ENCODE measurements at places on chromosomes 3 and 15.

DNA sequence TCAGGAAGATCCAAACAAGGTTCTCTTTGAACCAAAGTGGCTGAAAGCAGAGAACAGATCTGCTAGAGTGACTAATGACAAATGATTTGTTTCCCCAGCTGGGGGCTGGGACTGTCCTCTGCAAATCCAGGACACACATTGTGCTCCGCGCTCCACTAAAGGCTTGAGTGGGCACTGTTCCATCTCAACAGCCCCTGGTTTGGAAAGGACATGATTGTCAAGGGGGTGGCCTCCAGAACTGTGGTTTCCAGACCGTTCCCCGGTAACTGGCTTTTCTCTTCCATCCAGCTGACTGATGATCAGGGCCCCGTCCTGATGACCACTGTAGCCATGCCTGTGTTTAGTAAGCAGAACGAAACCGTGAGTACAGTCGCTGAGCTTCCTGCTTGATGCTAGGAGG lies 91.0 kb downstream of the LRTM1 start:
- DNase-seq, result no peak

DNA sequence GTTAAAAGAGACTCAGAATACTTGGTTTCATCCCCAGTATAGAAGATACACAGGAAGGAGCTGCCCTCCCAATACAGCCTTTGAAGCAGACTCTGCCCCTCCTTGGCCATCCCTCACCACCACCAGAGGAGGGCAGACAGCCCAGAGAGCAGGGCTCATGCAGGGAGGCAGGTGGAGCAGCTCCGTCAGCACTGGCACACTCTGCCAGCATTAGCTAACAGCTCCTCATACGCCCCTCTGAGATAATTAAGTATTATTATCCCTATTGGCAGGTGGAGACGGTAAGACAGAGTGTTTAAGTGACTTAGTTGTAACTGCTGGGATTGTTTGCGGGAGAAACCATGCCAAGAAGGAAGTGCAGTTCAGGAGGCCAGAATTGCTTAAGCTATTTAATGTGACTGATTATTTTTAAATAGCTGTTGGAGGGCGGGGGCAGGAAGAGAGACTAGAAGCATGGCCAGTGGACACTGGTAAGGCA lies 434.0 kb downstream of the EPHB1 start:
- no peak for DNase-seq

GRCh38 chr3:28012830-28013229 lies 228.6 kb upstream of the CMC1 start:
- no peak for DNase-seq

DNA sequence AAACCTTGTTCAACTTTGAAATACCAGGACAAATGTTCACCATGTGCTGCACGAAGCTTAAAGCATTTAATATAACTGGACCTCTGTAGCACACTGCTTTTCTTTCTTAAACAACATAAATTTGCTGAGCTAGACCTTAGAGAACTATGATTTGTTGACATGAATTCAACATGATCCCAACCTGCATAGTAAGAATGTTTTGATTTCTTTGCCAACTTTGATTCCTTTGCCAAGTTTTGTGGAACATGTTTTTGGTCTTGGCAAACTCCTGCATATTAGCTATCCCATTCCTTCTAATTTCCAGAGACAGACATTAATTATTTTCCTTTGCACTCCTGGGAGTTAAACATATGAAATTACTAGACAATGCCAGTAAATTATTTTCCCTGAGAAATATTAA lies 197.2 kb upstream of the RBMS3 start:
- DNase-seq, result no peak

GRCh38 chr15:77901921-77902750 lies 175.4 kb downstream of the TBC1D2B start:
- DNase-seq, result no peak

GRCh38 chr3:101533603-101533968 lies 20.6 kb upstream of the SENP7 start:
- no peak for DNase-seq

DNA sequence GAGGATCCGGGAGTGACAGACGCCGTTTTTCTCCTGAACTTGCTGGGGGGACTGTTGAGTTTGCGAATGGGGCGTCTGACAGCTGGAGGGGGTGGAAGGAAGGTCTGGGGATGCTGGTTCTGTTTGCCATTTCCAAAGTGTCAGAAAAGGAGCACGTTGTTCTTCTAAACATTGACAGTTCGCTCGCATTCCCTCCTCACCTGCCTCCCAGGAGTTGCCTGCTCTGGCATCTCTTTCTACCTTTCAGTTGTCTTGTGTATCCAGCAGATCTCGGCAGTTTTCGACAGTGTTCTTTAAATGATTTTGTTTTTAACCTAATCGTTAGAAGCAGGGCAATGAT lies 829 bp downstream of the SELENOT start:
- no peak for DNase-seq

- DNase-seq, result no peak
These were observed 61.8 kb downstream of the ARHGEF26 start for GRCh38 chr3:154182975-154183374.

DNA sequence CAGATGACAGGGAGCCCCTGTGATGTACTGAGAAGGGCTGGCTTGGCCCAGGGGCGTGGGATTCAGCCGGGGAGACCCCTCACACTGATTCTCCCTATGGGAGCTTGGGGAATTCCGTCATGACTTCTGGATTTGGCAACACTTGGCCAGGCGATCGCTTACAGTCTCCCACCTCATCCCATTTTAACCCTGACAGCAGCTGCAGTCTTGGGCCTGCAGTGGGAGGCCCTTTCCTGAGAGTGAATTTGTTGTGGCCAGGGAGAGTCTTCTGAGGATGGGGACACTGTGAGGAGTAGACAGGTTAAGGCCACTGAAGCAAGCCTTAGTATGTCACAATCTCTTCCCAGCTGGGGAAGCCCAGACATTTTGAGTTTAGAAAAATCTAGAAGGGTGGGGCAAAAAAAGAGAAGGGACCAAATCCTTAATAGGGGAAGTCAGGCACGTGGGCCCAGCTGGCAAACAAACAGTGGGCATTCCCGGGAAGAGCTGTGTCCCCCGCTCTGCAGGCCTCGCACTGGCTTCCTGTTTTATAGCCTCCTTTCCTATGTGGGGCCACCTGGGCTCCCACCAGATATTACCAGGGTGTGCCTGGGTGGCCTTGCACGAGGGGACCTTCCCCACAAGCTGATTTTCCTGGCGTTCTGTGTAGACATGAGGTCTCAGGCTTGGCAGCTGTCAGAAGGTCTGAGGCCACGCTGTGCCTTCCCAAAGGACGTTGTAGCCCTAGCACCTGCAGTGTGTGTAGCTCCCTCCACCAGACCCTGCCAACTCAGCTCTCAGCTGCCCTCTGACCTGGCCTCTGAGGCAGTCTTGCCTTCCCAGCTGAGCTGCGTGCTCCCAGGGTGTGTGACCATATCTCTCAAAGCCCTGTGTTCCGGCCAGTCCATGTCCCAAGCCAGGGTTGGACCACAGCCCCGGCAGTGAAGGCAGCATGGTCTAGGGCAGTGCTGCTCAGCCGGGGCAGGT lies 64.5 kb downstream of the FEM1B start:
- no peak for DNase-seq

- DNase-seq, result no peak
These were observed 31.4 kb upstream of the LRIG1 start for GRCh38 chr3:66532160-66532587.

- no peak for DNase-seq
These were observed 493.8 kb upstream of the NECTIN3 start for GRCh38 chr3:110577854-110578253.

DNA sequence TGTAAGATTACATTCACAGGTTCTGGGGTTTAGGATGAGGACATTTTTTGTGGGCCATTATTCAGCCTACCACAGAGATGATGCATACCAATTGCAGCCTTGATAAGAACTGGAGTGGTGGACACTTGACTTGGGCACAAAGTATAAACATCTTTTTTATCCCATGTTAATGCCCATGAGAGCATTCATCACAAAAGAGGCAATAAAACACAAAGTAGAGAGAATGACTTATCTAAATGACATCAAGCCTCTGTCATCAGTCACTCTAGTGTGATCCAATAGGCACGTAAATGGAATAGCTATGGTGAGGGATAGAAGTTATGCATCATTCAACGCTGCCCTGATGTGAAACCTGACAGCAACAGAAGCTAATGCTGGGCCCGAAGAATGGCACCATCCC lies 25.8 kb downstream of the VEPH1 start:
- DNase-seq, result no peak

DNA sequence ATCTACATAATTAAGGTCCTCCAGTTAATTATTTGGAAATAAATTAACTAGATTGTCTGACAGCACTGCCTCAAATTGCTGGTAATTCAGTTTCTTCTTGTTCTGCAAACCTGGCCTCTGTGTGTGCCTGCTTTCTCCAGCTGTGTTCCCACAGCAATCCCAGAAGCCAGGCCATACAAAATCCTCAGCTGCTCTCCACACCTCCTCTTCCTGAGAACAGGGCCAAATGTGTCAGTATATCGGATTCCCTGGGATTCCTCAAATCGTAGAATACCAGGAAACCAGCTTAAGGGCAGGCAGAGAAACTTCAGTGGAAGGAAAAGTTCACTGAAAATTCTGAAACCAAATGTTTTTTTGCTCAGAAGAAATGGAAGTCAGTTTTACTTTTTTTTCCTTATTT lies 261.4 kb downstream of the ZMAT3 start:
- DNase-seq, result no peak

- DNase-seq, result peak; percentile 23
These were observed 276.6 kb downstream of the RPLP1 start for GRCh38 chr15:69729167-69729748.

DNA sequence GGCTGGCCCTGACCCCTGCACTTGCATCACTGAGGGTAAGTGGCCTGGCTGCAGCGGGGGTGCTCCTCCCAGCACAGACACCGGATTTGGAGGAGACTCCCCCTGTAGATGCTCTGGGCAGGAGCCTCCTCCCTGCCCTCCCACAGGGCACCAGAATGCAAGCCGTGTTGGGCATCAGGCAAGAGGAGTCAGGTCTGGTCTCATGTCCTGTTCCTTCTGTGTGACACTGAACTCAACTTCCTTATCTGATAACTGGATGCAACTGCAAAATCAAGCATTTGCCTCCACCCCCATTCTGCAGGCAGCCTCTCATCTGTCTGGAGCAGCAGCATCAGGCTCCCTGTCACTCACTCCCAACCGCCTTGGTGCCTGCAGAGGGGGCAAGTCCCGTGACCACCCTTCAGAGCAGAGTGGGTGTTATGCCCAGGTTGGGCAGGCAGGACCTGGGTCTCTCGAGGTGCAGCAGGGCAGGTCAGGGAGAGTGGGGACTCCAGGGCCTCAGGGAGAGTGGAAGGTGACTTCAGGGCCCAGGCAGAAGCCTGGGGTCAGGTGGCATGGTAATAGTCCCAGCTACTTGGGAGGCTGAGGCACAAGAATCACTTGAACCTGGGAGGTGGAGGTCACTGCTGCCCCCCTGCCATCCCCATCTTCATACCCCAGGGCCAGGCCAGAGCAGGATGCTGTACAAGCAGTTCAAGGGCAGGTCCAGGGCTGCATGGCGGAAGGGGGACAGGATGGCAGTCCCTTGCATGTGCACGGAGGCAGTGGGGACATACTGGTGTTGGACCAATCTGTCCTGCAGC lies 10.5 kb upstream of the RPL29 start:
- no peak for DNase-seq

- DNase-seq, result no peak
These were observed 98.1 kb downstream of the SSR3 start for GRCh38 chr3:156456771-156457224.

DNA sequence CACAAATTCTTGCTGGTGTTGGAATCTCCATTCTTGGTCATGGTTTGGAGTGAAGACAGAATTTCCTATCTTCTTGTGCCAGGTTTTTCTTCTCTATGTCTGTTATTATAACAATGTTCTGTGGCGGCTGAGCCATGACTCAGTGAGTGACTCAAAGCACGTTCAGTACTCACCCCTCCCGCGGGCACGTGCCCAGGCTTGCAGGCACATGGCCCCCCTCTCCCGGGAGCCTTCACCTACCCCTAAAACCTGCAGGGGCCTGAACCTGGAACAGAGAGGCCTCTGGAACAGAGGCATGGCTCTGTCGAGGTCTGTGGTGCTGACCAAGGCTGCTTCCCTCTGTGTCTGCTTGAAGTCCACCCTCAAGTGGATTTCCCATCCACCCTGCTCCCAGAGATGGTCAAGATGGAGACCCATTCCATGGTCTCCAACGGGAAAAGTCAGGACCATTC lies 27.6 kb downstream of the PLXNB1 start:
- no peak for DNase-seq

DNA sequence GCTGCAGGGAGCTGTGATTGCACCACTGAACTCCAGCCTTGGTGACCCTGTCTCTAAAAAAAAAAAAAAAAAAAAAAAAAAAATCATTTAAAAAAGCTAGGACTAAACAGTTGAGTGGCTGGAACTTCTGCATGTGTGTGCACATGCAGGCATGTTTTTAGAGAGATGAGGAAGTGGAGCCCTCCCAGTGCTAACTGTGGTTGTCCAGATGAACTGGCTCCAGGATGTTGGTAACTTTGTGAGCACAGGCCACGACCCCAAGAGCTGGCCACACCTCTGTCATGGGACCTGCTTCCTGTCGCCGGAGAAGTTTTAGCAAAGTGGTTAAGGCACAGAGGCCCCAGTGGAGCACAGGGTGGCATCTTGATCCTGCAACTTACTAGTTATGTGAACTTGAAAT lies 27.0 kb downstream of the CHCHD6 start:
- no peak for DNase-seq

DNA sequence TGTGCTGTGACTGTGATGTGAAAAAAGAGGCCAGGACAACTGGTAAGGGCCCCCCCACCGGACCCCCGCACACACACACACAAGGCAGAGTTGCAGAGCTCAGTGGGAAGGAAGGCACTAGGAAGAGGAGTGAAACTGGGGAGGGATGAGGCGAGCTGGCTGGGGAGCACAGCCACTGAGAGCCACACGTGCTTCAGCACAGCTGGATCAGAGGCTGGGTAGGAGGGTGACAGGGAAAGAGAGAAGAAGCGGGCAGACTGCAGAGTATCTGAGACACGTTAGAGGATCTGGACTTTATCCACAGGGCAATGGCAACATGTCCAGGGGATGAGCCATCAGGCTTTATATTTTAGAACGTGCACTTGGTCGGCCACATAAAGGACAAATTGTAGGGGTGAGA lies 38.0 kb upstream of the TKT start:
- DNase-seq, result no peak

GRCh38 chr15:36879568-36880222 lies 220.7 kb downstream of the MEIS2 start:
- DNase-seq, result no peak

DNA sequence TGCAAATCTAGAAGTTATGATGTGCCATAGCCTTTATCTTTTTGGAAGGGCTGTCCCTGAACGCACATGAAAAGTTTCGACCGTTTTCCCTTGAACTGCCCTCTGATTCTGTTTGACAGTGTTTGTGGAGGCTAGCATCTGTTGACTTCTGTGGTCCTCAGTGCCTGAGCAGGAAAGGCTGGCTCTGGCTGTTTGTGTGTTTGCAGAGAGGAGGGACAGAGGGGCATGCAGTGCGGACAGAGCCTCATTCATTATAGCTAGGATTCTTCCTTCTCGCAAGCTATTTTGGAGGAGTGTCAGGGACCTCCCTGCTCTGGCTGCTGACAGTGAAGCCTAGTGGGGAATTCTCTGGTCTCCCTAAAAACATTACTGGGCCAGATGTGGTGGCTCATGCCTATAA lies 64.5 kb downstream of the CDAN1 start:
- no peak for DNase-seq
